ENCODE measurements at places on chromosomes 5 and 9.

GRCh38 chr9:127941062-127941960 is 3.7 kb upstream of the DPM2 start:
- DNase-seq, result no peak

GRCh38 chr5:55679556-55679955 is 32.6 kb downstream of the SLC38A9 start:
- no peak for DNase-seq

DNA sequence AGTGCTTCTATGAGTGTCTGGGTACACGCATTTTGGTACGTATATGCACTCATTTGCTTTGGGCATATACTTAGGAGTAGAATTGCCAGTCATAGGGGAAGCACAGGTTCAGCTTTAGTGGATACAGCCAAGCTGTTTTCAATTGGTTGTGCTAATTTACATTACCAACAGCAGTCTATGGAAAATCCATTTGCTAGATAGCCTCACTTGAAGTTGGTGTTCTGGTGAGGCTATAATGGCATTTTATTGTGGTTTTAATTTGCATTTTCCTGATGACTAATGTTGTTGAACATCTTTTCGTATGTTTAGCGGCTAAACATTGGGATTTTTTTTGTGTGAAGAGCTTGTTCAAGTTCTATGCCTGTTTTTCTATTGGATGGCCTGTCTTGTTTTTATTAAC is 76.8 kb upstream of the ANKH start:
- no peak for DNase-seq

DNA sequence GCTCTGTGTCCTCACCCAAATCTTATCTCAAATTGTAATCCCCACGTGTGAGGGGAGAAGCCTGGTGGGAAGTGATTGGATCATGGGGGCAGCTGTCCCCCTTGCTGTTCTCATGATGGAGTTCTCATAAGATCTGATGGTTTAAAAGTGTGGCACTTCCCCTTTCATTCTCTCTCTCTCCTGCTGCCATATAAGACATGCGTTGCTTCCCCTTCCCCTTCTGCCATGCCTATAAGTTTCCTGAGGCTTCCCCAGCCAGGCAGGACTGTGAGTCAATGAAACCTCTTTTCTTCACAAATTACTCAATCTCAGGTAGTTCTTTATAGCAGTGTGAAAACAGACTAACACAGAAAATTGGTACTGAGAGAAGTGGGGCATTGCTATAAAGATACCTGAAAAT is 107.7 kb downstream of the DMAC1 start:
- DNase-seq, result no peak
